Neural crest cell (in vitro differentiated cells): ENCODE measurements at places on chromosomes 13 and 19. TPM values are rescaled to one million over a fixed set of nuclear protein-coding genes. Genes with fewer than 3 reads are reported as not detected.

GRCh38 chr13:67421475-67421874 is 191.3 kb upstream of the PCDH9 start:
- no peak for DNase-seq

DNA sequence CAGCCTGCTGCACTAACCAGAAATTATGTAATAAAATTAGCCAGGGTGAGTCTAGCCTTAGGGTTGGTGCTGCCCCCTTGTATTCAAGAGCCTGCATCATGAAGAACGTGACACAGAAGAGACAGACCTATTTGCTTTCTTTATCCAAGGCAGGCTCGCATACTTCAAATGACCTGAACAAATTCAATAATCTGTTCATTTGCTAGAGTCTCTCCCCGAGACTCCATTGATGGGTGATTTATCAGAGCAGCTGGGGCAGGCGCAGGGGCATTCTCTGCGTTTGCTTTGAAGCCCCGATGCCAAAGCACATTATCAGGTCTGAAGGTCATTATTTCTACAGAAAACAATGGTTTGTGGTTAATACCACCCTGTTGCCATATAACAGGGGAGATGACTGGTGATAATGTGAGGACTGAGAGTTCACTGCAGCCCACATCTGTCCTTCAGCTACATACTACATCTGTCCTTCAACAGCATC is 520.3 kb downstream of the DIAPH3 start:
- DNase-seq = no peak

IL11 gene
- total RNA-seq = 0.56 and 0.59 TPM in 2 replicates

DNA sequence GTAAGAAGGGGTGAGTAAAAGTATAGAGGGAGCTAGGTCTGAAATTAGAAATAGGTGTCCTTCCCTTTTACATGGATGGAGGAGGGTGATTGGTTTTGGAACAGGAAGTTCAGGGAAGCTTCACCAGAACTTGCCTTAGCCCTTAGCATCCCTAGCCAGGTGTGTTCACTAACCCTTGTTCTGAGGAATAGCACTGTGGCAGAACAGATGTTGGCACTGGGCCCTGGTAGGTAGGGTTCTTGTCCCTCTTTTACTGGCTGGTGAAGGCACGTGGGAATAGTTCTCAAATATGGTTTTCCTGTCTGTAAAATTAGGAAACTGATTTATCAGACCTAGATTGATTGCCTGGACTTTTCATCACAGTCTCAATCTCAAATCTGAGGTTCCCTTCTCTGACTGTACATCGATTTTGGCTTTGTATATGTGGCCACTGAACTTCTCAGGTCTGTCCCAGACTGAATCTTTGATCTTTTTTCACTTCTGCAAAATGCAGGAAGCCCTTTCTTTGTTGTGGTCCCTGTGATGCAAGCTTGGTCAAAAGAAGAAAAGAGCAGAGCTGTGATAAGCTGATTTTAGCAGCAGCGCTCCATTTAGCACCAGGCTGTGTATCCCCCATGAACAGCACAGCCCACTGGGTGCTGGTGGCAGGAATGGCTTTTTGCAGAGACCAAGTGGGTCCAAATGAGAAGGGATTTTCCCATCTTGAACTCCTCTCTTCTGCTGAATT is 86.2 kb upstream of the HTR2A start:
- no peak for DNase-seq

DNA sequence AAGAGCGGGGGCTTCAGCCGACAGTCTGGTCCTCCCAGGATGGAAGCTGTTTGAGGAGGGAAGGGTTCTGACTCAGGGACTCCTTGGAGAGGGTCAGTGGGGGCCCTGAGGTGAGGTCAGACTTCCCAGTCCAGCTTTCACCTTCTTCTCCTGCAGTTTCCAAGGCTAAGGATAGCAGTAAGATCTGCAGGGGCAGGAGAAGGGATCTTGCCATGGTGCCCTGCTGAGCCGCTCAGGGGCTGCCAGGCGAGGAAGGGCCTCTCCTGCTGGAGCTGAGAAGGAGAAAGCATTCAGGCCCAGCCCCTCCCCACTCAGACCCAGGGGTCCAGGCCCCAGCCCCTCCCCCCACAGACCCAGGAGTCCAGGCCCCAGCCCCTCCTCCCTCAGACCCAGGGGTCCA is 1.5 kb downstream of the KLK7 start:
- no peak for DNase-seq

CDX2 gene
- total RNA-seq = 1.3 and 2.4 TPM in 2 replicates

DNA sequence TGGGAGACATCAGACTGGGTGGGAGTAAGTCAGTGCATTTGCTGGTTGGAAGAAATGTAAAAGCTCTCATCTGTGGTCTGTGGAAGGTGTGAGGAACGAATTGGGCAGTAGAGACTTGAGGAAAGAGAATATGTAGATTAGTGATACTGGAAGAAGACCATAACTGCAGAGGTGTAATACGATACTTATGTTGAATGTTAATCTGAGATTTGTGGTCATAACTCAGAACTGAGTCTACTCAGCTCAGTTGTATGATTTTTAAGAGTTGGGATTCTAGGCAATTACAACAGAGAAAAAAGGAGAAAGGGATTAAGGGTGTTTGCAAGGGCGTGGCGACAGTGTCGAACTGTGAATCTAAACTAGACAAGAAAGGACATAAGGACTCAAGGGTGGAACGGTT is 3.2 kb upstream of the IL17D start:
- DNase-seq = no peak

DNA sequence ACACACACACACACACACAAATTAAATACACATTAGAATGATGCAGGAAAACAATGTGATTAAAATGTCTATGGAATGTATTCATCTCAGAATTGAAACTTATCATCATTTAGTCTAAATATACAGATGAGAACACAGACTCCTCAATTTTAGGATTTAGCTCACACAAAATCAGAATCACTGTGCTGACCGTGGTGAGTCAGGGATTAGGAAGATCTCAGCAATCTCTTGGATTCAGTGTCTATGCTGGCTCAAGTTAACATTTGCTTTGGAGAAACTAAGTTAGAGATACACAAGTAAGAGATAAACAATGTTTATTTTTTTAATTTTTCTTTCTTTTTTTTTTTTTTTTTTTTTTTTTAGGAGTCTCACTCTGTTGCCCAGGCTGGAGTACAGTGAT is 323.6 kb downstream of the KLF12 start:
- DNase-seq = no peak

DNA sequence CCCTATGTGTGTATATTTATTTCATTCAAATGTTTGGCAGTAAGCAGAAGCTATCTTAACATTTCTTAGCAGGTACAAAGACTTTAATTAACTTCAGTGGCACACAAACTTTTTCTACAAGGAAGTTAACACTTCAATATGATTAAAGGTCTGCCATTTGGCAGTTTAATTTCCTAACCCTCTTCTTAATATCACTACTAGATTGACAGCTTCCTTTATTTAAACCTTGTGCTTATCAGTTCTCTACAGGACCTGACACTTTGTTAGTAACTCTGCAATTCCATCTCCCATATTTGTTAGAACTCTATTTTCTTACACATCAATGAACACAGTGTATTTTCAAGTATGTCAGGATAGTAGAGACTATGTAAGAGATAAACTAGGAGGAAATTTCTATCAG is 152.4 kb upstream of the ATXN8OS start:
- DNase-seq = no peak

- DNase-seq = no peak
Measured at GRCh38 chr19:16070366-16070990, 5.8 kb upstream of the TPM4 start.

DNA sequence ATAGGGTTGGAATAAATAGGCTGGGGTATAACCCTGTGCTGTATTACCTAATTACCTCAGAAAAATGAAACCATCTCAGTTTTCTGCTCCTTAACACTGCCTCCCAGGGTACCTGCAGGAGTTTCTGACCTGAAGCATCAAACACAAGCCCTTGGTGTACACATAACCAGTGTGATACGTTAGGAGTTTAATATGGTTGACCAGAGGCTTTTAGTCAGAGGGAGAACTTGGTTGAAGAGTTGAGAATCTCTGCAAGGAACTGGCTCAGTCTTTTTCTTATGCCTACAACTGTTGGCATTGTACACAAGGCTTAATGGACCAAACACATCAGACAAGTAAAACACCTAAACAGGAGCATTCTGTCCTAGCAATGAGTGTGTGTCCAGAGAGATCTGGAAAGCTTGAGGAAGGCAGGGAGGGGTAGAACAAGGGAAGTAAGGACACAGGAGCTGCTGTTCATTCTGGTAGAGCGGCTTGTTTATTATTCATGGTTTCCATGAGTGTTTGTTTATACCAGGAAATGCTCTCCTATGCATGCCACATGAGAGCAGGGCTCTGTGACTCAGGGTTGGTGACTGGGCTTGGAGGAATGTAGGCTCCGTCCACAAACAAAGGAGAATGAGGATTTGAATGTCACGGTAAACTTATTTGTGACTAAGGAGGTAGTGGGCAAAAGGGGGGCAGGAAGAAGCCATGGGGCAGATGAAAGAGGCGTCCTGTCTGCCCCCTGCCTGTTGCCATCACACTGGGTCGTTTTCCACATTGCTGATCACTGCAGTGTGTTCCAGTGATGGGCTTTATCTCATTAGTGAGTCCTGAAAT is 11.9 kb upstream of the SPATA13 start:
- no peak for DNase-seq

DNA sequence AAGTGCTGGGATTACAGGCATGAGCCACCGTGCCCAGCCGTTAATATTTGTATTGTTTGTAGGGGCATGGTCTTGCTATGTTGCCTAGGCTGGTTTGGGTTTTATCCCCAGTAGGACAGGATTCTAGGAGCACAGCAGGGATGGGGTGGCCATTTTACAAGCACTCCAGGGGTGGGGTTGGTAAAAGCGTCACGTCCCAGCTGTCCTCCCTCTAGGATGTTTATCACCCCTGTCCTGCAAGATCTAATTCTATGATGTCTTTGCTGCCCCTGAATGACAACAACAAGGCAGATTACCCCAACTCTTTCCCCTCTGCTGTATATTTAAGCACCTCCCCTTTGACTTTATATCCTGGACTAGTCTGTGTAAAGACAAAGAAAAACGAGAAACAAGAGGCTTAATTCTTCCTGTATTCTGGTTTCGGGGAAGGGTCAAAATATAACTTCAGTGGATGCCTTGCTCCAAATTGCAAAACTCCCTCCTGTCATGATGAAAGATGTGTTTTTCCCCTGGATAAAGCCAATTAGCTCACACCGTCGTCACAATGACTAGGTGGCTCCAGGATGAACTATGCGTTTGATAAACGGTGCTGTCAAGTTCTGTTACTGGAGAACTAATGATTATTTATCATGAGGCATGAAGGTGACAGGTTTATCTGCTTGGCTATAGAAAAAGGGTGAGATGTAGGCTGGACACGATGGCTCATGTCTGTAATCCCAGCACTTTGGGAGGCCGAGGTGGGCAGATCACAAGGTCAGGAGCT is 27.8 kb upstream of the OR1M1 start:
- DNase-seq = no peak

DNA sequence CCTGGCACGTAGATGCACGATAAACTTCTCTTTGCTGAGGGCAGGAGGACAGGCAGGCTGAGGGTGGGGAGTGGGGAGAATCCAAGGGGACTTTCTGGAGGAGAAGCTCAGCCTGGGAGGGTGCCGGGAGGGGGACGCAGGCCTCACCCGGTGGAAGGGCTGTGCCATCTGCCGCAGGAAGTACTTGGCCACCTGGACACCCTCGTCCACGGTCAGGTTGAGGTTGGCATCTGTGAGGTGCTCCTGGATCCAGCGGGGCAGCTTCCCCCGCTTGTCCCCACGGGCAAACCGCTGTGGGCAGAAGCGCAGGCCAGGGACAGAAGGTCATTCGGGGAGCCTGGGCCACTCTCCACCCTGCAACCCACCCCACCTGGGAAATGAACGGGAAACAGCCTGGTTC is 11.5 kb downstream of the KLC3 start:
- DNase-seq = no peak

- DNase-seq = no peak
Measured at GRCh38 chr13:76663592-76664335, 222.4 kb downstream of the KCTD12 start.

GRCh38 chr13:30078059-30078458 is 227.6 kb upstream of the UBL3 start:
- DNase-seq = no peak

ZSCAN4 gene
- total RNA-seq = not detected in 2 replicates

GRCh38 chr19:21474671-21475181 is 30.7 kb upstream of the ZNF429 start:
- DNase-seq = peak; percentile 75

MAB21L1 gene
- total RNA-seq = 0.14 and 0.21 TPM in 2 replicates

DNA sequence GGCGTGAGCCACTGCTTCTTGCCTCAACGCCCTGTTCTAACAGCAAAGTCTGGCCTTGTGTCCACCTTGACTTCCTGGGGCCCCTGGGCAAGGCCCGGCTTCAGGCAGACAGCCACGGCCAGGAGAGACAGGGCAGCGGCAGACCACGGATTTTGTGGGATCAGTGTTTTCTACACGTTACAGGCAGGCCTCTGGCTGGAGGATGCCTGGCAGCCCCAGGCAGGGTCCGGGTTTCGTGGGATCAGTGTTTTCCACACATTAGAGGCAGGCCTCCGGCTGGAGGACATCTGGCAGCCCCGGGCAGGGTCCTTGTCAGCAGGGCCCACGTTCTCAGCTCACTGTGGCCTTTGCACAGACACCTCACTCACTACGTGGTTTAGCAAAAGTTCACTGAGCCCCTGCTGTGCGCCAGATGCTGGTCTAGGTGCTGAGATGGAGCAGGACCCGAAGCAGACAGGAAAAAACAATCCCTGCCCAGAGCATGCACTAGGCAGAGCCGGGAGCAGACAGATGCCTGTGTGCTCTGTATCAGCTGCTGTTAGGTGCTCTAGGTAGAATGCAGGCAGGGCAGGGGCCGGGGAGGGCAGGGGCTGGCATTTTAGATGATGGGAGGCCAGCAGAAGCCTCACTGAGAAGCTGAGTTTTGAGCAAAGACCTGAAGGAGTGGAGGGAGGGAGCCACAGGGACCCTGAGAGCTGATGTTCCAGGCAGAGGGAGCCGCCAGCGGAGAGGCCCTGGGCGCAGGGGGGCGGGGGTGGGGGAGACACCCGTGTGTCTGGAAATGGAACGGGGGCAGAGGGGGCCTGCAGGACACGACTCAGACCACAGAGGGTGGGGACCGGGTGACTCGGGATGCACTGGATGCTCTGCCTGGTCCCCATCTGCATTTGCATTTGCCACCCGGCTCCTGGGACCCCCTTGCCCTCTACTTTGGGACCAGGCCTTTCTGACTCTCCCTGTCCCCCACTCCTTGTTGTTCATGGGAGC is 25.0 kb upstream of the NCCRP1 start:
- DNase-seq = no peak

DNA sequence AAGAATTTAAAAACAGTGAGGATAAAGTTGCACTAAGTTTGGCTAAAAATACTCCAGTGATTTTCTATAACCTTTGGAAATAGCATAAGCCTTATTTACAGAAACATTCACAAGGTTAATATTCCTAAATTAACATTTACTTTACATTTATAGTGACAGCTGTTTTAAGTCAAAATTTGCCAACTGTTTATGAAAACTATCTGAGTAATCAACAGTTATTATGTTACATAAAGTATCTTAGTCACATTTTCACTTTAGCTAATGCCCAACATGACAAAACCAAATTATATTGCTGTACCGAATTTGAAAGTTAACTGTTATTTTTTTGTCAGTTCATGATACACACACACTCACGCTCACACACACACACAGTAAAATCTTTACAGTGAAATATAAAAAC is 1.2 kb downstream of the TNFRSF19 start:
- DNase-seq = no peak

CDC34 gene
- 106 and 111 TPM in 2 replicates for total RNA-seq

- DNase-seq = no peak
Measured at GRCh38 chr13:112575675-112576074, 12.3 kb downstream of the TUBGCP3 start.

- DNase-seq = no peak
Measured at GRCh38 chr13:28237944-28238343, 99.6 kb downstream of the PAN3 start.

CCDC8 gene
- total RNA-seq = 23.9 and 25.1 TPM in 2 replicates
